ENCODE measurements at places on chromosomes 11 and 22.

DNA sequence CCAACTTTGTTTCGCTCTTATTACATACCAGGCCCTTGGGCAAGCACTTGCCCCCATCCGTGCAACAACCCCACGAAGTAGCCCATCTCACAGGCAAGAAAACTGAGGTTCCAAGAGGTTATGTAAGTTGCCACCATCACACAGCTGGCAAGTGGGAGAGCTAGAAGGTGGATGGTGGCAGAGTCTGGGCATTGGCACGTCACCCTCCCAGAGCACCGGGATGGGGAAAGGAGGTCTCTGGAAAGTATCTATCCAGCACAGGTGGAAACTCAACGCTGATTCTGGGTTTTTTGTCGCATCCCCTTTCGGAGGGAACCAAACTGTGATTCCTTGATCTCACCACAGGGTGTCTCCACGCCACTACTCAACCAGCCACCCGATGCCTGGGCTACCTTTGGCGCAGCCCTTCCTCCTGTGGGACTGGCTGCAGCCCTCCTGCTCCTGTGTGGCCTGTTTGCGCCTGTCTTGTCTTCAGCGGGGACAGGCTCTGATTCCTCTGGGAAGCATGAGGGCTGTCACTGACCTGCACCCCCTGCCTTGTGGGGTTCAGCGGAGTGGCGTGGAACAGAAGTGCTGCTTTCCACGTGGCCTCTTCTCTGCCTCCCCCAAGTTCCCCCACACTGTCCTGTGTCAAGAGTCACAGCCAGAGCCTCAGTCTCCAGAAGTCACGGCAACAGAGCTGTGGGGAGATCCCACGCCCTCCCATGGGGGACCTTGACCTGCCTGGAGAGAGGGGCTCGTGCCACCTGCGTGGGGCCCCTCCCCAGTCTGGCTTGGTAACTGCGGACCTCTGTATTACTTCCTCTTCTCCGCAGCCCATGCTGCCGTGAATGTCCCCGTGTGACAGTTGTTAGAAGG, 34.4 kb upstream of the TRIM29 start:
- peak; percentile 23 for DNase-seq

- no peak for DNase-seq
These were observed 776.4 kb downstream of the OPCML start for GRCh38 chr11:132755934-132756333.

DNA sequence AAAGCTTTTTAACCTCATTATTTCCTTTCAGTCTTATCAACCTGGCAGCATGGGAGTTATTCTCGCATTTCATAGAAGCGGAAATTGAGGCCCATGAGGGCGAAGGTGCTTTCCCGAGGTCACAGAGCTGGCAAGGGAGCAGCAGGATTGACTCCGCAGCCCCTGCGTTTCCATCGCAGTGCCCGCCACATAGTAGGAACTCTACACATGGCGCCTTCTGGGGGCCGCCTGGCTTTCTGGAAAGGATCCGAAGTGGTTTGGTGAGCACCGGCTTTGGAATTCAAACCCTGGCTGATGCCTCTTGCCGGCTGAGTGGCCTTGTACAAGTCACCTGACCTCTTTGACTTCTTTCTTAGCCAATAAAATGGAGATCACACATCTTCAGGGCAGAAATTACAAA, 93.4 kb downstream of the CEP164 start:
- DNase-seq: no peak

GRCh38 chr11:39683288-39683950, 1776.0 kb downstream of the LRRC4C start:
- no peak for DNase-seq

- DNase-seq: no peak
These were observed 102.4 kb upstream of the TIMP3 start for GRCh38 chr22:32699001-32699582.

DNA sequence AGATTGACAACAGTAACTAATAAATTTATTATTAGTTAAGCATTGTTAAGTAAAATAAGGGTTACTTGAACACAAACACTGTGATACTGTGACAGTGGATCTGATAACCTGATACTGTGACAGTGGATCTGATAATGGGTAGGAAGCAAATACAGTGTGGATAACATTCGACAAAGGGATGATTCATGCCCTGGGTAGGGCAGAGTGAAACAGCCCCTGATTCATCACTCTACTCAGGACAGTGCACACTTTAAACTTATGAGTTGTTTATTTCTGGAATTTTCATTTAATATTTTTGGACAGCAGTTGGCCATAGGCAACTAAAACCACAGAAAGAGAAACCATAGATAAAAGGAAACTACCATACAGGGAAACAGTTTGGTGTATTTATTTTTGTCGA, 60.8 kb upstream of the CTSC start:
- no peak for DNase-seq

DNA sequence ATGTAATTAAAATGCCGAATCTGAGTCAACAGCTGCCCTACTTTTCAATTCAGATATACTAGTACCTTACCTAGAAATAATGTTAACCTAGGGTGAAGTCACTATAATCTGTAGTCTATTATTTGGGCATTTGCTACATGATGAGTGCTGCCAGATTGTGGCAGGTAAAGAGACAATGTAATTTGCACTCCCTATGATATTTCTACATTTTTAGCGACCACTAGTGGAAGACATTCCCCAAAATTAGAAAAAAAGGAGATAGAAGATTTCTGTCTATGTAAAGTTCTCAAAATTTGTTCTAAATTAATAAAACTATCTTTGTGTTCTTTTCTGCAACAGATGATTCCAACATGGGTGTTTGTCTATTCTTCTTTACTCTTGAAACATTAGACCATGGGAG, 14.1 kb downstream of the MS4A1 start:
- no peak for DNase-seq

DNA sequence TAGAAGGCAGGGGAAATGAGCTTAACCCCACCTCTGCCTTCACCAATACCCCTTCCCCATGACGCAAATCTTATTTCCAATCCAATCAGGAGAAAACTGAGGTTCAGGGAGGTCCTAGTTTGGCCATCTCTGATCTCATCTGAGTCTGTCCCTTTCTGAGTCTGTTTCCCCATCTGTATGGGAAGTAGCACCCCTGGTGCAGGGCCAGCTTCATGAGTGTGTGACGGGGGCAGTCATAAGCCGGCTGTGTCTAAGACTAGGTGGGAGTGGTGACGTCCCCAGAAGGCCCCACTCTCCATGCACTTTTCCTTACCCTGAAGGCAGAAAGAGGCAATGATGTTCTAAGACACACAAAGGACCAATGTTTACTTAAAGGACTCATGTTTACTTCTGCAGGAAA, 72.3 kb downstream of the MN1 start:
- DNase-seq: no peak

DNA sequence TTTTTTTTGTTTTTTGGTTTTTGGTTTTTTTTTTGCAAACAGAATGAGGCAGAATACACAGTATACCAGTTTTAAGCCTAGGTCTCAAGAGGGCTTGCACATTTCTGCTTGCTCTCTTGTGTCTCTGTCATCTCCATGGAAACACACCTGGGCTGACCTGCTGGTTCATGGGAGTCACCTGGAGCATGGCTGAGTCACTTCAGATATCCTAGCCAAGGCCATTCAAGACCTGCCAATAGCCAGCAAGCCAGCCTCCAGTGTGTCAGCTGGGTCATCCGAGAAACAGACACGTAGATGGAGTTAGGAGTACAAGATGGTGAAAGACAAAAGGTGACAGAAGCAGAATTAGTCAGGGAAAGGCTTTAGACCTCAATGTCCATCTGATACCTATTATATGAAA, 124.2 kb upstream of the SEZ6L start:
- DNase-seq: no peak

DNA sequence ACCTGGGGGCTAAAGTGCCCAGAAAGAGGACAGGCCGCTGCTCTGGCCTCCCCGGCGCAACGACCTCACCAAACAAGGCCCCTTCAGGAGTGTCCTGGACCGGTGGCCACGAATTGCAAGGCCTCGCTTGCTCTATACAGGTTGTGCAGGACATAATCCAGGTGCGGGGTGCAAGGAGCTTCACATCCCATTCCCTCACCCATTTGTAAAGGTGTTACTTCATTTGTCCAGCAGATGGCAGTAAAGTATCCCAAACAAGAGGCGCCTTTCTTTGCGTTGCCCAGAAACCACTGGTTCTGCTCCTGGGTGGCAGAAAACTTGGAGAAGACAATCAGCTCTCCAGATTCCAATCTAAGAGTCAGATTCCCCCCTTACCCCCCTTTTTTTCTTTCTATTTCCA, 35.9 kb upstream of the PRDM11 start:
- DNase-seq: no peak

DNA sequence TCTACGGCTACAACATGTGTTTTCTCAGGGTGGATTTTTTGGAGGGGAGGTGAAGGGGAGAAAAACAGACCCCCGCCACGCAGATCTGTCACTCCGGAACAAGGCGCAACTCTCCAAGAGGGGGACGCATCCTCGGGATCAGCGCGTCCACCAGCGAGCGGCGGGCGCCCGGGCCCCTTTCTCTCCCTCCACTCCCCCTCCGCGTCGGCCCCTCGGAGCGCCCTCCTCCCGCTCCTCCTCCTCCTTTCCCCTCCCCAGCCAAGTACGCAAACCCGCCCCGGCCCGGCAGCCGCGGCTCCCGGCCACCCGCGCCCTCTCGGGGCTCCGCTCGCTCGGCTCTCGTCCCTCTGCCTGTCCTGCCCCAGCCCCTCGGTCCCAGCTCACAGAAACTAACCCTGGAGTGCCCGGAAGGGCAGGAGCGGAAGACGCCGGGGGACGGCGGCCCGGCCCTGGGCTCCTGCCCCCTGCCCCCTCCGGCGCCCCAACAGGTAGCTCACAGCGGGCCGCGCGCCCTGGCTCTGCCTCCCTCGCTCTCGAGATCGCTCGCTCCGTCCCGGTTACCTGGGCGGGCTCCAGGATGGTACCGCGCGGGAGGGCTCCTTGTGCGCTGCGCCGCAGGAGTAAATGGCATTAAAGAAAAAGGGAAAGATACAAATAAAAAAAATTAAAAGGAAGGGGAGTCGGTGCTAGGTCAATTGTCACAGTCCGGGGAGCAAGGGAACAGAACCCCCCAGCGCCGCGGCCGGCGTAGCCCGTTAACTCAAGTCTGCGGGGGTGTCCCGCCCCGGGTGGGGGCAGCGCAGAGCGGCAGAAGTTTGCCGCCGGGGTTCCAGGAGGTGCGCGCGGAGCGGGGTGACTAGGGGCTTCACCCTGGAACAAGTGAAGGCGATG, 131.4 kb upstream of the C11orf58 start:
- DNase-seq: no peak

- DNase-seq: no peak
These were observed 10.9 kb upstream of the SOX6 start for GRCh38 chr11:16367252-16367651.

- DNase-seq: no peak
These were observed 1029.1 kb downstream of the BRD1 start for GRCh38 chr22:48798281-48799226.

GRCh38 chr11:69497221-69497787, 15.8 kb downstream of the LINC01488 start:
- no peak for DNase-seq

DNA sequence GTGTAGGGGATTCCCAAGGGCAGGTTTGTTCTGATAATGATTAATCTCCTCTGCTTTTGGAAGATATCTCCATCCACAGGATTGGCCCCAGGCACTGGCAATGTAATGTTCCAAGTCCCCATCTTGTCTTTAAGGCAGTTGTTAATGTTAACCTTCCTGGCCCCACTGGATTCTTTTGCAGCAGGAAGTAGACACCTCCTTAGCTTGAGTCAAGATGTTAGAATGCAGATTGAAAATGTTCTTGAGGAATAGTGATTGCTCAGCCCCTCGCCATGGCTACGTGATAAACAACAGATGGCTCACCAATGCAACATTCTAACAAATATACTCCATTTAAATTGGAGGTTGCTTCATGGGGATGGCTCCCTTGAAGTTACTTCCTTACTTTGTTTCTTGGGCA, 7.3 kb downstream of the HEPHL1 start:
- DNase-seq: no peak

- DNase-seq: no peak
These were observed 156.2 kb downstream of the TMEM135 start for GRCh38 chr11:87193756-87194470.

DNA sequence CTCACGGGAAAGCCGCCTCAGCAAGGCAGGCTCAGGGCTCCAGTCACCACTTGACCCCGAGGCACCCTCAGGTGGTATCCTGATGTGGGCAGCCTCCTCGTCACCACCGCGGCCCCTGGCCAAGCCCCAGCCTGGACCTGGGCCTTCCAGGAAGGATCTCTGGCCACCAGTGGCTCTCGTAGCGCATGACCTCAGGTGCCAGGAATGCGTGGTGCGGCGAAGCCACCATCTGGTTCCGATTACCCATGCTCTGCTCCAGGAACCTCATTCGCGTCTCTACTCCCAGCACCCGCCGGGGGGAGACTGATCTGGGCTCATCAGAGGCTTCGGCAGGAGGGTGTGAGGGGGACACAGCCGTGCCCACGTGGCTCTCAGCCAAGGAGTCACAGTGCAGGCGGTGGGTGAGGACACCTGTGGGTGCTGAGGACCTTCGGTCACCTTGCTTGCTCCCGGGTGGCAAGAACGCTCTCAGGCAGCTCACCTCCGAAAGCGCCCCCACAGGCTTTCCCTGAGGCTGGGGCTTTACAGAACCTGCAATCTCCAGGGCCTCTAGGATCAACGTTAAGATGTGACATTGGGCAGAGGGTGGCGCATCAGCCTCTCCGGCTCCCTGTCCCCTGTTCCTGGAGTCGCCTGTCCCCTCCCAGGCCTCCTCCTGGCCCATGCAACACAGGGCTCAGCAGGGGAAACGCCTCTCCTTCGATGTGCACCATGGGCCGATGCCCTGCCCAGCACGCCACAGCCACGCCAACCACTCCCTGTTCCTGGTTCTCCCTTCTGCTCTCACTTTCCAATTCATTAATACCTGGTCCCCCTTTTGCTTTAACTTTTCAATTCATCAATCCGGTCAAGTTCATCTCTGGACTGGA, 39.0 kb downstream of the TBX1 start:
- no peak for DNase-seq

- DNase-seq: no peak
These were observed 2.4 kb upstream of the SCGB2A2 start for GRCh38 chr11:62267576-62267975.

DNA sequence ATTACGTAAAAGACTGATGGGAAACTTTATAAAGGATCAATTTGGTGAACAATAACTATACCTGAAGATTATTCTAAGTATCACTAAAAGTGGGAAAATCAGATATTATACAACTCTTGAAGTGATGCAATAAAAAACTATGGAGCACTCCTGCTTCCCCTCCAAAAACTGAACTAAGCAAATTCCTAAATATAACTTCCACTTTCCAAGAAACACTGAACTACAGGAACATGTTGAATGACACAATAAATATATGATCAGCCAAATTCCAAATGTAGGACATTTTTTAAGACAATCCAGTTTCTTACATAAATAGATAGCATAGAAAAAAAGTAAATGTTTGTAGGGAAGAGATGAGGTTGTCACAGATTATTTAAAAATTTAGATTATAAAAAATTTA, 102.1 kb upstream of the APOA1 start:
- DNase-seq: no peak
